ENCODE measurements at places on chromosomes 7 and 10.

GRCh38 chr10:194281-194680 is 59.0 kb downstream of the ZMYND11 start:
- DNase-seq, result no peak

- DNase-seq, result no peak
These were observed 221.4 kb upstream of the PITRM1 start for GRCh38 chr10:3393958-3394357.

DNA sequence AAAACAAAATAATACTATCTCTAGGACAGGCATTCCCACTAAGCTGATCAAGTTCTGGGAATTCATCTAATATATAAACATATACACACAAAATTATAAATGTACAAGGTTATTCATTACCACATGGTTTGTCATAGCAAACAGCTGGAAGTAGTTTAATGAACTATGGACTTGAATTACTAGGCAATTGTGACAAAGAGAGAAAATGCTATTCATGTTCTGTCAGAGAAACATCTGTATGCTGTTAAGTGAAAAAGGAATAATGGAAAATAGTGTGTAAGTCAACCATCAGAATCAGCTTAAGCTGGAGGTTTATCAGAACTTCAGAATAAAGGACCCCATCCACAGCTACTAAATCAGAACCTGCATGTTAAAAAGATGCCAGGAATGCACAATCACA is 2.8 kb downstream of the ZNF248 start:
- no peak for DNase-seq

GRCh38 chr7:111083413-111083812 is 7.5 kb upstream of the LRRN3 start:
- peak; percentile 90 for DNase-seq

- DNase-seq, result no peak
These were observed 31.7 kb downstream of the STAM start for GRCh38 chr10:17675638-17676037.

GRCh38 chr10:75018251-75018650 is 93.2 kb upstream of the SAMD8 start:
- no peak for DNase-seq

- DNase-seq, result no peak
These were observed 66.4 kb downstream of the MYL10 start for GRCh38 chr7:101562531-101563197.

DNA sequence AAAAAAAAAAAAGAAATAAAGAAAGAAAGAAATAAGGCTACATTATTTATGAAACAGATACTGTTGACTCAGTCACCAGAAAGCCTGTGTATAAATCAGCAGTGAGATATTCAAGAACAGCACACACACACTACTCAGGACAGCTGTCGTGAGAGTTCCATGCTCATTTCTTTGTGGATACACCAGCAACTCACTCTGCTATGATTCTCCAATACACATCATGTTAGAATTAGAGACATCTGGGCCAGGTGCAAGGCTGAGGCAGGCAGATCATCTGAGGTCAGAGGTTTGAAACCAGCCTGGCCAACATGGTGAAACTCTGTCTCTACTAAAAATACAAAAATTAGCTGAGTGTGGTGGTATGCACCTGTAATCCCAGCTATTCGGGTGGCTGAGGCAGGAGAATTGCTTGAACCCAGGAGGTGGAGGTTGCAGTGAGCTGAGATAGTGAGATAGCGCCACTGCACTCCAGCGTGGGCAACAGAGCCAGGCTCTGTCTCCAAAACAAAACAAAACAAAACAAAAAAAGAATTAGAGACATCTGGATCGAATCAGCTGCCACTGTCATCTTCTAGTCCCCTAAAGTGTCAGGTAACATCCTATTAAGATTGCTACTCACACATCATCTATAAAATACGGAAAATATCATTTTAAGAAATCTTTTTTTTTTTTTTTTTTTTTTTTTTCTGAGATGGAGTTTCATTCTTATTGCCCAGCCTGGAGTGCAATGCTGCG is 11.2 kb upstream of the NUPR2 start:
- DNase-seq, result no peak

DNA sequence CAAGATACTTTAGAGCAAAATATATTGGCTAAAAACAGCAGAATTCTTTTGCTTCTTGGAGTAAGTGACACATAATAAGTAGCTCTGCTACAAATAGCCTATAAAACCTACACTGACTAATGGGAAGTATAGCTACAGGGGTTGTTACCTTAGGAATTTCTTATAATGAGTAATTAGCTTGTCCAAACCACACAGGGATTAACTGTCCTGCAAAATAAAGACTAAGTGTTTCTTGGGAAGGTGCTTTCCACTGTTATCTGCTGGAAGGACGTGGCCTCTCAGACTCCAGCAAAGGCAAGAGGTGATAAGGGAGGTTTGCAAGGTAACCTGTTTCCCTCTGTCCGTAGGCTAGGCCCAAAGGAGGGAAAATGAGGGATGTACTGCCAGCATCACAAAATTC is 302.4 kb downstream of the DOCK4 start:
- DNase-seq, result no peak

DNA sequence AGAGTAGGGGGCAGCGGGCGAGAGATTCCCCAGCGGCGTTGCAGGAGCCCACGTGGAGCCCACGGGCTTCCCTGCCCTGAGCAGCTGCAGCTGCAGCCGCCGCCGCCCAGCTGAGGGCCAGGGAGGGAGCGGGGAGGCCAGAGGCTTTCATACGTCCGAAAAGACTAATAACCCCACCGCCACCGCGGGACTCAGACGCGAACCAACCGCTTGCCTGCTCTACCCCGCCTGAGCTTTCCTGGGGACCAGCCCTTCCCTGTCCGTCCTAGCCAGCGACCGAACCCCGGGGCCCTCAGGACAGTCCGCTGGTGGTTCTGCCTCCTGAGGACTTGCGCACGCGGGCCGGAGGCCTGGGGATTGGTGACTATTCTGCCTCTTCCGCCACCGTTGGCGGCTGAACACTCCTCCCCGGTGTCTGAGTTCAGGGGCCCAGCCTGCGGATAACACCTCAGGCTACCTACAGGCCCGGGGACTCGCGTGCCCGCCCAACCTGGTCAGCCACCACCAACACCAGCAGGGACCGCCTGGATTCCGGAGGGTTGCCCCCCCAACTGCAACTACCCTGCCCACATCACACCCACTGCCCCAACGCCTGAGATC is 18.4 kb downstream of the IFT22 start:
- DNase-seq, result no peak

GRCh38 chr7:98399890-98400541 is 874 bp downstream of the BAIAP2L1 start:
- DNase-seq, result no peak

DNA sequence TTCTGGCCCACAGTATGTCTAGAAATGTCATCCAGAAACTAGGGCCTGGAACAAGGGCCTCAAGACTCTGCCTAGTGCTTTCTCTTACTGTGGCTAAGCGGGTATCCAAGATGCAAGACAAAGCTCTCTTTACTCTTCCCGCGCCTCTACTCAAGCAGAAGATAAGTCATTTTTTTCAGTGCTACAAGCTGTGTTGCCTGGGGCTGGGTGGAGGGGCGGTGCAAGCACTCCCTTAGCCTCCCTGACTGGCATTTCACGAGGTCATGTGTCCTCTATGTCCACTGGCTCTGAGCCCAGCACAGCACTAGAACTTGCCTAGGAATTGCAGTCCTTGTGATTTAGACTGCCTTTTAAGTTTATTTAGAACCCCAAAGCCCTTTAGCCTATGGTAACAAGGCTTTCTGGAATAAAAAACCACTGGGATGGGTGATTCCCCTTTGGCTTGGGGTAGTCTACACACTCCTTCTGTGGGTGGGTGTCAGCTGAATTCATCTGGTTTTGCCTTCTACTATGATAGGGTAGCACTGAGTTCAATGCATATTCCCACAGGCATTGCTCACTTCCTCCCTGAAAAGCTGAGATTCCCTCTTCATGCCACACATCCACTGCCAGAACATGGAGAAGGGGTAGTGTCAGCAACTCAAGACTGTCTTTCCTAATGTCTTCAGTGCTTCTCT is 371.8 kb upstream of the KCND2 start:
- DNase-seq, result no peak

GRCh38 chr10:89952325-89952724 is 250.9 kb downstream of the KIF20B start:
- no peak for DNase-seq

DNA sequence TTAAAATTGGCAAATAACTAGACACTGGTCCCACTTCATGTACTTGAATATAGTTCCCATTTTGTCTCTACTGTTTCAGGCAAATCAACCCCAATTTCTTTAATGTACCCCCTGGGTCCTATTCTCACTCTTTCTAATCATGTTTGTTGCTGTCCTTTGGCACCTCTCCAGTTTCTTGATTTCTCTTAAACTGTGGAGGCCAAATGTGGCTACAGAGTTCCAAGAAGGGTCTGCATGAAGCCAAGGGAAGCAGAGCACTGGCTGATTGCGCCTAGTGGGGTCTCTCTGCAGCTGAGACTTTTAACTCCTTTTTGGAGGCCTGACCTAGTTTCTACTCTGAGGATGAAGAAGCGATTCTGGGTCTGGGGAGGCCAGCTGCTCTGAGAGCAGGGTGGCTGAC is 6.7 kb upstream of the ADAM12 start:
- DNase-seq, result no peak

GRCh38 chr7:44374007-44374763 is 48.8 kb upstream of the CAMK2B start:
- no peak for DNase-seq

- DNase-seq, result no peak
These were observed 131.4 kb upstream of the PDLIM1 start for GRCh38 chr10:95422233-95422632.

DNA sequence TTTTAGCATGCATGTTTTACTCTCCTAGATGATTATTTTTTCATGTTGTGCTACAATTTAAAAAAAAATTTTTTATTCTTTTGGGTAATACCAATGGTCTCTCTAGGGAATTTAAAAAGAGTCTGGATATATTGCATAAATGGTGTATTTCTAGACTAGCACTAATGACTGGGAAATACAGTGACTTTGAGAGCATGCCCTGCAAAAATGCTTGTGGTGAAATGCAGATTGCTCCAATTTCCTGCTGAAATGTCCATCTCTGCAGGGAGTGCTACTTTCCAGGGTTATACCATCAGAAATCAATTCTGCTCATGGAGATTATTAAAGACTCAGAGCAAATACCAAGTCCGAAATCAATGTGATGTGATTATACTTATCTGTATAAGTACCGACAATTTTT is 186.1 kb downstream of the PRKG1 start:
- no peak for DNase-seq

GRCh38 chr7:70456719-70457118 is 675.2 kb upstream of the GALNT17 start:
- no peak for DNase-seq

DNA sequence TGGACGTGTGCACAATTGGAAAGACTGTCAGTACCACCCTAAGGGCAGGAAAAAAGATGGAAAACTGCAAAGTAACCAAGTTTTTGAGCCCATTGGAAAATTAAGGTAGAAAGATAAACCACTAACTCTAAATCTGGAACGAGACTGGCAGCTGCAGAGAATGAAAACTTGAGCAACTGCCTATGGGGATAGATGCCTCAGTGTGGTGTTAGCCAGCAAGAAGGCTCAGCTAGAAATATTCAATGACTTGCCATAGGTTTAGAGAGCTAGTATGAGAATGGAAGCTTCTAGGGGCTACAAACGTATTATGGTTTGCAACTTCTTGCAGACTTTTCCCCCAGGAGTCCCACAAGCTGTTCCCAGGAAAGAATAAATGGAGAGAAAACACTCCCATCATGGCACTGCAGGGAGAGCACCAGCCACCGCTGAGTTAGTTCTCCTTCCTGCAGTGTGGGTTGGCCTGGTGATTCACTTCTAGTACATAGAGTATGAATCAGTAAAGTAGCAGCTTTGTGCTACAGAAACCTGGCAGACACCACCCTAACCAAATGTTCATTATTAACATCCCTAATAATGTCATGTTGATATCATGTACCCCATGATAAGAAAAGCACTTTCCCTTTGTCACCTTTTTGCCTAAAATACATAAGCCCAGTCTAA is 372.4 kb upstream of the VWC2 start:
- no peak for DNase-seq

- peak; percentile 14 for DNase-seq
These were observed 21.8 kb upstream of the PIP4K2A start for GRCh38 chr10:22736134-22736533.

DNA sequence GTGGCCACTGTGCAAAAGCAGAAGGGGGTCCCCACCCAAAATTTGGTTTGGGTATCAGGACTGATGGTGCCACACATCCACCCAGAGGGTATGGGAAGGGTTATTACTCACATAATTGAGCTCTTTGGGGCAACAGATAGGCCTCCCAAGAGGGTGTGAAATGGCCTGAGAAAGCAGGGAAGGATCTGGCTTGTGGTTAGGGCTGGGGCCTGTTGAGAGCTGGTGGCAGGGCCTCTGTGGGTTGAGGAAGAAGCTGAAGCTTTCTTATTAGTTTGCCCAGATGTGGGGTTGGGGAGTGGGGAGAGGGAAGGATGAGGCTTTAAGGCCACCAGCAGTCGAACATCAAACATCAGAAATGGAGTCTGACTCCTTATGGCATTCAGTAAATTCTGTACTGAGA is 18.3 kb upstream of the MKI67 start:
- DNase-seq, result peak; percentile 87

DNA sequence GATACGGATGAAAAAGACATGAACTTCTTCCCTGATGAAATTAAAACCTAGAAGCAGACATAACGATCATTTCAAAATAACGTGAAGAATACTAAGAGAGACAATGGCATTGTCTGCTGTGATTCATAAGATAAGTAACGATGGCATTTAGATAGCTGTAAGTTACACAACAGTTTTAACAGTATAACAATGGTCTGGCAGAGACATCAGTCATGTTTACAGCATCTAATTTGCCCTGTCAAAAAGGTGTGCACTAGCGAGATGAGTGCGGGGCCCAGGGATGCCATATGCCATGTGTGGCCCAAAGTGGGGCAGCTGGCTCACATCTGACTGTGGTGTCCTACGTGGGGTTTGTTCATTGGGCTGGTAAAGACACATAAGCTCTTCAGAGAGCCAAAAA is 55.7 kb upstream of the RHEB start:
- no peak for DNase-seq

- DNase-seq, result no peak
These were observed 4.3 kb upstream of the UCMA start for GRCh38 chr10:13238271-13239077.

All from MV-4-11 (cell line).